ENCODE measurements at places on chromosomes 4 and X.

DNA sequence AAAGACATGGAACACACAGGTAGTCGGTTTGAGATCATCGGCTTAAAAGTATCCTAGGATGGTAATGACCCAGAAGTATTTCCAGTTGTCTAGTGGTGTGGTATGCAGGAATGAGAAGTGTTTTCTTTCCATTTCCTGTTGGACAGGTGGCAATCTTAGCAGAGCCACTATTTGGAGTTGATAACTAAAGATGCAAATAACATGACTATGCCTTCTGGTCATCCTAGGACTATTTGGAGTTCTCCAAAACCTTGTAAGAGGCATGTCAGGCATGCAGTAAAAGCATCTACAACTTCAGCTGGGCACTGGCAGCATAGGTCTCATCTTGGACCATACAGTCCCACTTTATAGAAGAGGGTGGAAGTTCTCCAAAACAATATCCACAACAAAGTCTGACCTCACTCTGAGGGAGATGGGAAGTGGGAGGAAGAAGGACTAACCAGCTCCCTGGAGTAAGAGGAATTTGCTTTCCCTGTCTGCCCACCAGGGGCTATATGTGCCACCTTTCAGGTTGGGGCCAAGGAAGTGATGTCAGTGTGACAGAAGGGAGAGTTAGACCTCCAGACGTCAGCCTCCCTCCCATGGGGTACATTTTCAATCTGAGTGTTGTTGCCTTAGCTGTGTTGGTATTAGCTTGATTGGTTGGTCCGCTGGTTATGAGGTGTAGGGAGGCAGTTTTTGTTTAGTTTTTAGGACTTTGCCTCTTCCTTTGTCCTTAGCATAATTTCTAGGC is 101.2 kb upstream of the MYOZ2 start:
- no peak for DNase-seq

DNA sequence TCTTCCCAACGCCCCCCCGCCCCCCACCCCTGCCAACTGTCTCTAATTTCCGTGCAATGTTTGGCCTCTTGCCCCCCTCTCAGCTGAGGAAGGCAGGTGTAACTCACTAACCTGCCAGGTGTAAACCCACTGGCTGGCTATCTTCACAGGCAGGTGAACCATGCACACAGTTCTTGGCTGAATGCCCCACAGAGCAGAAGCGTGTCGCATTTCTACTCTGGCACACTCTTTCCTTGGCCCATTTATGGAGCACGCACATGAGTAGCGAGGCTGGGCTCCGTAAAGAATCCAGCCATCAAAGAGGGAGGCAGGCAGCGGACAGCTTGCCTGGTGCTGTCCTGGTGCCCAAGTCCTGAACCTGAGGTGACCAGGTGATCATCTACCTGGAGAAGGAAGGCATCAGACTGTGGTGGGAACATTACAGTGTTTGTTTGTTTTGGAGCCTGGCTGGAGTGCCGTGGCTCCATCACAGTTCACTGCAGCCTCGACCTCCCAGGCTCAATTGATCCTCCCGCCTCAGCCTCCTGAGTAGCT is 39.2 kb upstream of the CRMP1 start:
- DNase-seq, result no peak

- no peak for DNase-seq
Measured at GRCh38 chrX:139875841-139876240, 57.0 kb downstream of the ATP11C start.

DNA sequence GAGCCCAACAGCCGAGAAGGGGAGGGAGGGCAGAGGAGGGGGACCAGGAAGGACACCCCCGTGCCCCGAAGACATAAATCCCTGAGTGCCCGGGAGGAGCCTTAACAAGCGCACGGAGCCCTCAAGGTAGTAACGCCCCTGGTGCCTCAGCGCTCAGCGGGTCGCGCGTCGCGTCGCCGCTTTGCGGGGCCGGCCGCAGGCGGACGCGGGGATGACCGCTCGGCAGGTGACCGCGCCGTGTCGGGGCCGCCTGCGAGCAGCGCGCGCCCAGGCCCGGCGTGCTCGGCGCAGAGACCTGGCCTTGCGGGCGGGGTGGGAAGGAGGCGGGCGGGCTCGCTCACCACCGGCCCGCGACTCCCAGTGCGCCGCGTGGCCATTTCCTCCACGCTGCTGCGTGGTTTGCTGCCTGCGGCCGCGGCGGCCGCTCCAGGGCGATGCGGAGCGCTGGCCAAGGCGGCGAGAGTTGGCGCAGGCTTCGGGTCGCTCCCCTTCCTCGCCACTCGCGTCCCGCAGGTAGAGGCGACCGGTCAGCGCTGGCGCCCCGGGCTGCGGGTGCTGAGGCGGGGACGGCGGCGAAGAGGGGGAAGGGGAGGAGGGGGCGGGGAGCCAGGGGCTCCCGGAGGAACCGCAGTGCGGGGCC is 632 bp downstream of the CCSER1 start:
- no peak for DNase-seq

DNA sequence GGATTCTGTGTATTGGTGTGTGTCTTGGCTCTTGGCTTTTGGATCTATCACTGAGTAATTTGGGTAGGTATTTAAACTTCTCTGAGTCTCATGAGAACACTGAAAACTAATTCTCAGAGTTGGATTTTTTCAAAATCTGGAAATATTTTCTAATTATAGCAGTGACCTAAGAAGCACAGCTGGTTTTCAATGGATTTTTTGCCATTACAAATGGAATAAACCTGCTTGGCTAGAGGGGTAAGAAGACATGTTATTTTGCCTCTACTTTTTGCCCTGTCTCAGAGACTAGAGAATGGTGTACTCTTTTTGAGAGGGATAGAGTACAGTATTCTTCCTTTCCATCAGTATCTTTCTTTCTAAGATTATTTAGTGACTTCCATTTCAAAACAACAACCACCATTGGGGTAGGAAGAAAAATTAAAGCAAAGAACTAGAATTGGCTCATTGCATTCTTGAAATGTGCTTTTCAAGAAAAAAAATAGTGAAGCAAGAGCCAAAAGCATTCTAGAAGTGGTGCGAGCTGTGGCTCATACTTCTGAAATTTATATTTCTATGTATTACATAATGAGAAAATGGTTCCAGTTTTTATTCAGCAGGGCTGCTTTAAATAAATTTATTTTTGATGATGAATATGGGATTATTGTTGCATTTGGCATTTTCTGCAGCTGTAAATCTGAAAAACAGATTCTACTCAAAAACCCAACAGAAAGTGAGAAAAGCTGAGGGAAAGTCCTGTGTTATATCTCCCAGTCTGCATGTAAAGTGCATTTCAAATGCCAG is 850.2 kb upstream of the SLIT2 start:
- no peak for DNase-seq

DNA sequence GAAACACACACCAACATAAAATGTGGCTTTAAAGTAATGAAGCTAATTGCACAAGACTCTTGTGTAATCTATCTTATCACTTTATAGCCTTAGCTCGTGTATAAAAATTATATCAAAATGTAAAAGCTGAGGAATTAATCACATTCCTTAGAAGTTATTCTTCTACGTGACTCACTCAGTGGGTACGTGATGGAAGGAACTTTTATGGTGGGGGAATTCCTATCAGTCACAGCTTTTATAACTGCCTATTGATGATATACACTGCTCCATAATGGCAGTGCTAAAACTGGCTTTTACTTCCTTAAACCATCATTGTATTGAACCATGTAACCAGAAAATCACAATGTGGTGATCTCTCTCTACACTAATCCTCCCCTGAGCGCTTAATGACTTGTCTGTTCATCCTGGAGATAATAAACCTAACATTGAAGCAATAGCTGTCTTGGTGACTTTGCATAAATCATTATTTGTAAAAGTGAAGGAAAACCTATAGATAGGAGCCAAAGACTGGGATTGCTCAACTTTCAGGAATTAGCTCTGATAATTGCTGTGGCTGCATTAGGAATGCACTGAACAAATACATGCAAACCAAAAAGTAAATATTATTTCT is 276.7 kb downstream of the GBA3 start:
- DNase-seq, result no peak

DNA sequence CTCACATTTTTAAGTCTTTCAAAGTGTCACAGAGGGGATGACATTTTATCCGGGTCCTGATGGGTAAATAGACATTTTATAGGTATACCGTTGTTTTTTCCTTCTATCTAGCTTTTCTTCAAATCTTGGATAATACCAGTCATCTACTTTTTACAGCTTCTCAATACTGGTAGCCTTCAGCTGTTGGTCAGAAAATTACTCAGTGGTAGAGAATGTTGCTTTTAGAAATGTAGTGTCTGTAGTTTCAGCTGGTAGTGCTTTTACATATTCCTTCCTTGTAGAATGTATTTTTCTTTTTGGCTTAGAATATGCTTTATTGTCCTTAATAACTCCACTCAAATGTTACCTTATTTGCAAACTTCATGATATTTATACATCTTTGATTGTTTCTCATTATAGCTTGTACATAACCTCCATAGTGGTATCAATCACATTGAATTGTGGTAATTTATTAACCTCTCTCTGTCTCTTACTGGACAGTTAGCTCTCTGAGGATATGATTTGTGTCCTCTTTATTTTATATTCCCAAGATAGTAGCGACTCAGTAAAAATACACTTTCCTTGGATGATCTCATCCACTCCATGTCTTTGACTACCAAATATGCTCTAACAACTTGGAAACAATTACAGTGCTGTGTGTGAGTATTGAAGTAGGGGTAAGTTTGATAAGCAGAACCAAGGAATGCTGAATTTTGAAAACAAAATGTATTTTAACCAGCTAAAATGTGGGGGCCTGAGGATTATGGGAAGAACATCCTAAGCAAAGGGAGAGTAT is 53.8 kb downstream of the RAP1GDS1 start:
- DNase-seq, result no peak

GRCh38 chr4:102959496-102959895 is 60.0 kb downstream of the SLC9B1 start:
- DNase-seq, result no peak

DNA sequence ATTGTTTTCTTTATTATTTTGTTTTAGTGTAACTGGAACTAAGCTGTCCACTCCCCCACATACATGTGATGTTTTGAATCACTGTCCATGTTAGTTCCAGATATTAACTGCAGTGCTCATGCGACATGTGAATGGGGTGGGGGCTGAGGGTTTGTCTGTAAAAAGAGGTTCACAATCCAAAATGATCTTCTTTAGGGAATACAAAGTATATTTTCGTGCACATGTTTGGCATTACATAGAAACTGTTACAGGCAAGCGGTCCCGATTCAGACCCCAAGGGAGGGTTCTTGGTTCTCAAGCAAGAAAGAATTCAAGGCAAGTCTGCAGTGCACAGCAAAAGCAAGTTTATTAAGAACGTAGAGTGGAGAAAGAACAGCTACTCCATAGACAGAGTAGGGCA is 296.5 kb upstream of the CLNK start:
- no peak for DNase-seq

DNA sequence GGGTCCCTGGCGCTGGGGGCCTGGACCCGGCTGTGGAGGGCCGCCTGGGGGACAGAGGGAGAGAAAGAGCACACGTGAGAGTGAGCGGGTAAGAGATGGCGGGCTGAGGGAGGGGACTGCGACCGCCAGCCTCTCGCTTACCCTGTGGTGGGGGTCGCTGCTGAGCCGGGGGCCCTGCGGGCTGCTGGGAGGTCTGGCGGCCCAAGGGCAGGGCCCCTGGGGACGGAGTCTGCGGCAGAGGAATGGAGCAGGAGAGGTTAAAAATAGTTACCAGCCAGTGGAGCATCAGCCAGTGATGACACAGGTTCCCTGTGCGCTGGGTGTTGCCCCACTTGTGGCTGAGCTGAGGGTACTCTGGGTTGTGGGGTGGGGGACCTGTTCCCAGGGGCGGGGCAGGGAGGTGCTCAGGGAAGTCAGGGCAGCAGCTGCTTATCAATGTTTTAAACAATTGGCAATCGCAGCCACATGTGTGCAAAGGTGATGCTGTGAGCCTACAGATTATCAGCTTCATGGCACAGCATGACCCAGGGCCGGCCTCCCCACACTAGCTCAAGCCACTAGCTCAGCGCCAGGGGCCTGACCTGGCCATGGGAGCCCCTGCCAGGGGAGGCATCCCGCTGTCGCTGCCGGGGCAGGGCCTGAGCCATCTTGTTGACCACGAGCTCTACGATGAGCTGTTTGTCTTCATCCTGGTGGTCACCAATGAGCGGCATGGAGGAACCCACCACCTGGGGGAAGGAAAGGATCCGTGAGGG is 7.5 kb upstream of the TIMP1 start:
- DNase-seq, result no peak

DNA sequence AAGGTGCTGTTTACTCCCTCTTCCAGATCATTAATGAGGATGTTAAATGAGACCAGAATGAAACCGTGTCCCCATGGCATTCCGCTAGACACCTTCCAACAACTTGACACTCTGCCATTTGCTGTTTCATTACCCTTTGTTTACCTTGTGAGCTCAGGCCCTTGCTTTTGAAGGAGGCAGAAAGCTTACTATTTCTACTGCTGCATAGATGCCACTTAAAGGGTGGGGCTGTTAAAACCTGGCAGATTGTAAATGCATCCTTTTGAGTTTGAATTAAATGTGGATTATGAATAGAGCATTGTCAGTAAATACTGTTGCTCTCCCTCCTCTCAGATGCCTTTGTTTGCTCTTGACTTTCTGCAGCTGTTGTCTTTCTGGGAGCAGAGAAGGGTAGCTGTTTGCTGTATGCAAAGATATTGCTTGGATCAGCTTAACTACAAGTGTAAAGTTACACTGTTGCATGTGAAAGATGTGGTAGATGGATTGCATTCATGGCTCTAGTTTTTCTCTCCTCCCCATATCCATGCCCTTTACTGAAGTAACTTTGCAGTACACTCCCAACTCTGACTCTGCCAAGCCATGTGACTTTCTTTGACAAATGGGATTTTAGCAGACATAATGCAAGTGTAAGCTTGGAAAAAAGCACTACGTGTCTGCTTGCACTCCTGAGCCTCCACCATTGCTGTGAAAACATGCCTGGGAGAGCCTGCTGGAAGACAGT is 75.0 kb upstream of the DHX15 start:
- DNase-seq, result no peak

DNA sequence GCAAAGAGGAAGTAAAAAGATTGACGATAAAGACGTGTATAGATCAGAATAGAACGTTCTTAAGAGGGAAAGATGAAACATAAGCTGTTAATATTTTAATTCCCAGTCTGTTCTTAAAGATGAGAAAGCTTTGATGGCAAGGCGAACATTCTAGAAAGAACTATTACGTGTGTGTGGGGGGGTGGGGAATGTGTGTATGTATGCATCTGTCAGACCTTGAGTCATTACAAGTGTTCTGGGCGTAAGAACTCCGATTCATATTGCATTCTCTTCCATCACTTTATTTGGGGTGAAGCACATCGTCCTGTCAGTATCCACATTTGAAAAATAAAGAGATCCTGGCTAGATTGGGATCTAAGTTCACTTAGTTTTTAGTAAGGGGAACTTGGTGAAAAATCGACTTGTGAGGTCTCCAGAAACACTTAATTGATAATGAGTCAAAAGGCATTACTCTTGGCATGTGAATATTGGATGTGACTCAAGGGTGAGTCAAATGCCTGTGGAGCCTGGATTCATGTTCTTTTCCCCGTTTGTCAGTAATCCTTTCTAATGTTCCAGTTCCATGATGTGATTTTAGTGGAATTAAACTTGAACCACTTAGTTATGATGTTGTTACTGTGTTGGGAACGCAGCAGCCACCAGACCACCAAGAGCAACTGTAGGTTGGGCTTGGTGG is 3.1 kb downstream of the SMS start:
- DNase-seq, result no peak

- DNase-seq, result no peak
Measured at GRCh38 chr4:183599284-183599683, 59.7 kb downstream of the RWDD4 start.

- DNase-seq, result no peak
Measured at GRCh38 chr4:41015016-41015675, 199.2 kb downstream of the APBB2 start.
